CD4-positive, alpha-beta T cell treated with Interleukin-4 for 1 hour (primary cell): ENCODE measurements at places on chromosomes 12 and 14.

GRCh38 chr12:6020930-6021329 is 75.9 kb upstream of the ANO2 start:
- DNase-seq, result no peak

DNA sequence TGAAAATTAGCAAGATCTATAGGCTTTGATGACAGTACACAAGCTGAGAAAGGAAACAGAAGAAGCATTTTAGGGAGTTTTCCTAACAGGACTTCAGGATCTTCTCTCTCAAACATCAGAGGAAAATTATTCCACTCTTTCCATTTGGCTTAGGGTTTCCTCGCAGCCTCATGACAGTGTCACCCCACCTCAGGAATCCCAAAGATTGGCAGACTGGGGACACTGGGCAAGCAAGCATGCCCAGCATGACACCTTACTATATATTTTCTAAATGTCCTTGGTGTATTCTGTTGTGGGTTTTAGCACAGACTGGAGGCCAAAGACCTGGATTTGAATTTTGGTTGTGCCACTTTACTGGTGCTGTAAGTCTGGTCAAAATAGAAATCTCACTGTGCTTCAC is 482.4 kb upstream of the SOX5 start:
- DNase-seq, result no peak

DNA sequence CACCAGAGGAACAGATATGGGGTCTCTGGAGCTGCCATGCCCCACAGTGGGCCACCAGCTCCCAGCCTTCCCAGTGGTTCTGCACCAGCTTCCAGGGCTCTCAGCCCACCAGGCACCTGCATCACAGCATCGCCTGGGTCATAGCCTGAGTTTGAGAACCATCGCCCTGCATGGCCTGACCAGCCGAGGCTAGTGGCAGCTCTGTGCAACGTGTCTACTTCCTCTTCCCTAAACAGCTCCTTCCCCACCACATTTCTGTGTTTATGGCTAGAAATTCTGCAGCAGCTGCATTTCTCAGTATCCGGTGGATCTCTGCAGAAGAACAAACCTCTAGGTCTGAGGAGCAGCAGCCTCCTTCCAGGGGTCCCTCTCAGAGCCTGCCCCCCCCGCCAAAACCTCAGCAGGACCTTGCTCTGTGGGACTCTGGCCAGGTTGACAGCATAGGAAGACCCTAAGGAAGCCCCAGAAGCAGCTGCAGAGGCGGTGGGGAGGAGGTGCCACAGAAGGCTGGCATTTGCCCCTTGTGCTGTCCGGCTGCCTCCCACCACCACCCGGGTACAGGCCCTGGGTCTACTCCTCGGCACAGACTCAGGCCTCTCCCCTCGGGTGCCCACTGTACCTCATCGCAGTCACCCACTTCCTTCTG is 47.7 kb downstream of the PSMA6 start:
- peak; percentile 49 for DNase-seq

DNA sequence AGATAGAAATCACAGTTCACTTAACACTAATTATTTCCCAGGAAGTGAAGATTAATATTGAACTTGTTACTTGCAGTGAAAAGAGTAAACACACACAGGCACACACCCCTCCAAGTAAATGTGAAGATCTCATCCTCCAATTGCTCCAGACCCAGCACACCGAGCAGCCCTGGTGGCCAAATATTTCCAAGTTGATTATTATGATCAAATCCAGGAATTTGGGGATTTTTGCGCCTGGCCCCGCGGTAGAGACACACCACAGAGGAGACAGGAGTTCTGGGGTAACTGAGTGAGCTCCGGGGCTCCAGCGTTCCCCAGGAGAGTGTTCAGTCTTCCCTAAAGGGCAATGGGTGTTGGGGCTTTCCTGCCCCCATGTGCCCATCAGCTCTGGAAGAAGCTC is 431.5 kb downstream of the BCL11B start:
- DNase-seq, result no peak

GRCh38 chr12:119180380-119181040 is 1.8 kb downstream of the HSPB8 start:
- DNase-seq, result no peak

DNA sequence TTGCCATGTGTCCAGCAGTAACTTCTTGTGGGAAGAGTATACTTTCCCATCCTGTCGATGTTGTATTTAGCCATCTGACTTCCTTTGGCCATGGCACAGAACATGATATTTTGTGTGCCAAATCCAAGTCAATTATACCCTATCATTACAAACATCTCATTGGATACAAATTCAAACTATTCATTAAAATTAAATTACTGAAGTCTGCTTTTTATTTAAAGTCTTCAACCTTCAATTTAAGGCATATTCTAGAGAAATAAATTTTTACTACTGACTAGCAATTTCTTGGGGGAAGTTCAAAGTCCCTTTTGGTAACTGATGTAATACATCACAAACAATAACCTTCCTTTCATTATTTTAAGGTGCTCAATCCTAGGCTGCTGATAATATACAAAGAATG is 192.6 kb downstream of the SLC6A15 start:
- DNase-seq, result no peak

GRCh38 chr14:91223028-91223783 is 21.3 kb downstream of the GPR68 start:
- peak; percentile 14 for DNase-seq

DNA sequence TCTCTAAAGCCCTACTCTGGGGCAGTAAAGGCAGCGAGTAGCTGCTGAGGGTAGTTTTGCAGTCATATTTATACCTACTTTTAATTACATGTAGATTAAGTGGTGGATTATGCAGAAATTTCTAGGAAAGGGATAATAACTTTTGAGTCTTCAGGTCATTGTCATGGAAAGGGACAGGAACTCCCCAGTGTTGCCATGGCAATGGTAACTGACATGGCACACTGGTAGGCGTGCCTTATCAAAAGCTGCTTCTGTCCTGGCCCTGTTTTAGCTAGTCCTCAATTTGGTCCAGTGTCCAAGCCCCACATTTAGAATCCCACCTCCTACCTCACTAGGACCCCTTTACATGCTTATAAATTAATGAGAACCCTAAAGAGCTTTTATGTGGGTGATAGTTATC is 303.1 kb downstream of the VRK1 start:
- no peak for DNase-seq

- no peak for DNase-seq
Observed at GRCh38 chr12:3263939-3264922, 187.1 kb downstream of the TSPAN9 start.

GRCh38 chr14:100129161-100129589 is 30.3 kb downstream of the DEGS2 start:
- no peak for DNase-seq

- DNase-seq, result peak; percentile 17
Observed at GRCh38 chr12:99131751-99132199, 486.7 kb downstream of the APAF1 start.

GRCh38 chr12:83389237-83389996 is 702.7 kb downstream of the TMTC2 start:
- no peak for DNase-seq

- no peak for DNase-seq
Observed at GRCh38 chr14:69263364-69263763, 3.4 kb downstream of the GALNT16 start.

- no peak for DNase-seq
Observed at GRCh38 chr14:76267322-76268046, 108.5 kb upstream of the ESRRB start.

- DNase-seq, result peak; percentile 72
Observed at GRCh38 chr14:61335049-61335448, 13.7 kb downstream of the PRKCH start.

GRCh38 chr14:91470216-91470615 is 39.9 kb downstream of the PPP4R3A start:
- no peak for DNase-seq

DNA sequence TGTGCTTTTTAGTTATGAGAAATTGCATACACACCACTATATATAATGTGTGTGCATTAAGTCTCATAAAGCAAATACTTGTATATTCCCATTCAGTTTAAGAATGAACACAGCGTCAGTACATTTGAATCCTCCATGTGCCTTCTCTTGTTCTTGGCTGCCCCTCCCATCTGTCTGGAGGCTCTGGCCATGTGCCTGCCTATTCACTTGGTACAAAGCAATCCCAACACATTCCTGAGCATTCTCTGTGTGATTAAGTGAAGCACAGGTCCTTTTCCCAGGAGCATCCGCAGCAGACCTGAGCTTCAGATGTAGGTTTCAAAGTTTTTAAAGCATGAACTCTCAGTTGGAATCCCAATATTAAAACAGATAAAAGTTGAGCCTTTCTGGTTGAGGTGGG is 58.7 kb downstream of the POLR3B start:
- DNase-seq, result no peak

DNA sequence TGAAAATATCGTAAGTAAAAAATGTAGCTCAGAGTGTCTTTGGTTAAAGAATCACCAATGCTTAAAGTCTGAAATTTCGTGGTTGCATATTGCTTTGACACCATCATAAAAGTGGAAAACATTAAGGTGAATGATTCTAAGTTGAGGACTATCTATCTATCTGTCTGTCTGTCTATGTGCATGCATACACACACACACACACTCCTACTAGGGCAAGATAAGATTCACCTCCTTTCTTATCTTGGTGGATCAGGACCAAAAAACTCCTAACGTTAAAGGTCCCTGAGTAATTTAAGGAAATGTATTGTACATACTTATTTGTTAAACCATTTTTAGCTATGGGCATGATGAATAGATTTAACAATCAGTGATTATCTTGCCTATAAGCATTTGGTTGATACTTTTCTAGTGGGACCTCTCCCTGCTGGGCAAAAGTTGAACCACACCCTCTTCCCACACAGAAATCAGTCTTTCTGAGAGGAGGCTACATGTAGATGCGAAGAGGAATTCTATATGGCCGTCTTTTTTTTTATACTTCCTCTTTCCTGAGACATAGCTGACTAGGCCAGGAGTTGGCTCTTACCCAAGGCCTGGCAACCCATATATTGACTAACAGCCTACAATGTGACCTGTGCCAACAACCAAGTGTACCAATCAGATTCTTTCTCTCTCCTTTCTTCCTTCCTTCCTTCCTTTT is 19.3 kb upstream of the LLPH start:
- DNase-seq, result peak; percentile 52

- DNase-seq, result peak; percentile 80
Observed at GRCh38 chr12:121801595-121802484, 2.0 kb upstream of the SETD1B start.

DNA sequence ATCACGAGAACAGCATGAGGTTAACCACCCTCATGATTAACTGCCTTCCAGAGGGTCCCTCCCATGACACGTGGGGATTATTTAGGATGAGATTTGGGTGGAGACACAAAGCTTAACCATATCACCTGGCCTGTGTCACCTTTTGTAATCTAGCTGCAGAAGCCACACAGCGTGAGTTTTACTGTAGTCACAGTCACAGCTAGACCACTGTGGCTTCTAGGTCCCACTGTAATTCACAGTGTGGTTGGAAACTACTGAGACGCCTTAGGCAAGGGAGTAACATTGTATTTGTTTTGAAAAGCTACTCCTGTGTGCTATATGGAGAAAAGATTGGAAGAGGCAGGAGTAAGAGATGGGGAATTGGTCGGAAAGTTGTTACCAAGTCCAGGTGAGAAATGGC is 46.3 kb upstream of the ASPG start:
- no peak for DNase-seq

- no peak for DNase-seq
Observed at GRCh38 chr12:70151993-70152392, 91.2 kb upstream of the CNOT2 start.

GRCh38 chr12:56897844-56898361 is 36.3 kb downstream of the SDR9C7 start:
- DNase-seq, result no peak

- DNase-seq, result no peak
Observed at GRCh38 chr12:108995370-108995992, 25.4 kb downstream of the SVOP start.

DNA sequence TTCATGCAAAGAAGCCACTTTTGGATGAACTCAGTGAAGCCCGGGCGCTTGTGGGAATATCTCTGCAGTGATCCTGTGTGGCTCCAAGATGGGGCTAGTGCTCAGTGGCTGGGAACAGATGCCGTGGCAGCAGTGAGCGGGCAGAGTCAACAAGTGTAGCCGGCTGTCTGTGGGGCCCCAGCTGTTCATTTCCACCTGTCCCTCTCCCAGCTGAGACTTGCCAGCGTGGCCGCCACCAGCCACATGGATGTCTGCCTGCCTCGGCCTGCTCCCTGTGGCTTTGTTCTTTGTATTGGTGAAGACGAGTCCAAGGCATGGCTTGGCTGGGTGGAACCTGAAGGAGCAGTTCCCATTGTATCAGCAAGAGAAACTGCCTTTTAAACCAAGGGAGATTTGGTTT is 77.3 kb downstream of the NOS1 start:
- no peak for DNase-seq

DNA sequence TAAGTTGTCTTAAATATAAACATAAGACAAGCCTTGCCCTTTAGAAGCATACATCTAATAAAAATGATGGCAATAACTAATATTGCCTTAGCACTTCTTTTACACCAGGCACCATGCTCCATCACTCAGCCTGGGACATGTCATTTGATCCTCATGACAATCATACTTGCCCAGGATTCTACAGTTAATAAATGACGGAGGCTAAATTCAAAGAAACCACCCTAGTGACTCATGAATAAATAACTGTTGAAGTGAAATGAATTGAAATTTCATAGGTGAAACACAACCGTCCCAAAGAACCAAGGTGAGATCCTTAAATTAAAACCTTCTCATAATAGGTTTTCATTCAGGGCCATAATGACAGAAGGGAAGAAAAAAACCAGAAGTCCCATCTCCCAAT is 89.5 kb downstream of the GRIN2B start:
- DNase-seq, result no peak

DNA sequence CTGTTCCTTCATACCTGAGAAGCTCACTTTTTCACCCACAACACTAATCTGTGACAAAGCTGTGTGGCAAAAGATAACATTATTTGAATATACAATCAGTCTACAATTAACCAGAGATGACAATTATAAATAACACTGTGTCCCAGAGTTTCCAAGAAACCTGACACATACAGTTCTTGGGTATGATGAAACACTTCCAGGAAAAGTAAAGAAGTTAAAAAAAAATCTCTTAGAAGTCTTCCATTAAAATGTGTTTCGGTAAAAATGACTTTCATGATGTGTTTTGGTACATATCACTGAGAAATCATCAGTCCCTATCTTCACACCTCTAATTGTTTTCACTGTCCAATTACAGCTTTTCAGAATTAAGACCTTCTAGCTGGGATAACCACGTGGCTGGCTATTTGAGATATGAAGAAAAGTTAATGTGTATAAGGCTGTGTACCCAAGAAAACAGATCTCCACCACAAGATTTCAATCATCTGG is 390.2 kb downstream of the SOX5 start:
- DNase-seq, result no peak
